ENCODE measurements at places on chromosomes 1 and 21. TPM values are rescaled to one million over a fixed set of nuclear protein-coding genes. Genes with fewer than 3 reads are reported as not detected.

DNA sequence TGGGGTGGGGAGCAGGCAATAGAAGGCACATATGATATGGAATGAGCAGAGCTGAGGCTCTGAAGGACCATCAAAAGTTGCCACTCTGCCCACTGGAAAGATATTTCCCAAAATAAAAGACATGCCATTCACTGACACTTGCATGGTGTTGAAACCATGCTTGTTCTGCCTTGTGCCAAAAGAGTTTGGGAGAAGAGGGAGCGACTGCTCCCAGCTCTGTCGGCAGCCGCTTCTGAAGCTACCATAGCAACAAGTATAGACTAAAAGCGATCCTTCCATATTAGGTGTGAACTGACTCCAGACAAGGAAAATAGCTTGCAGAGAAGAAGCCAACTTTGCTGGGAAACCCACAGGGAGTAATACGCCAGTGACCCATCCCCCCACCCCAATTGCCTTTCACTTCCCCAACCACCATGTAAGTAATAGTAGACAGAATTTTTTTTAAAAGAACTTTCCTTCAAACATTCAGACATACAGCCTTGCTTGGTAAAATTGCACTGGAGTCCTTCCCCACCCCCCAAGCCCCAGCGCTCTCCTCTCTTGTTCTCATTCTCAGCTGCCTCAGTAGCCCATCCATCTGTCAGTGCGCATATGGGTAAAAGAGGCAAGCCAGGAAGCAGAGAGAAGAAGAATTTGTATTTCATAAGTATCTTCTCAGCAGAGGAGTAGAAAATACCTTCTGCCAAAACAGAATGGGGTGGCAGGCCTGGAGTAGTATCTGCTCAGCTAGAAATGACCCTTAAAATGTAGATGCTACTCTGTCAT, 263.7 kb downstream of the OMA1 start:
- no peak for DNase-seq
- H3K27ac ChIP-seq, result no peak overlapping the region
- H3K4me1 ChIP-seq, result no peaks in the 10 kb centered on the region
- no peaks in the 10 kb centered on the region for H3K36me3 ChIP-seq

DNA sequence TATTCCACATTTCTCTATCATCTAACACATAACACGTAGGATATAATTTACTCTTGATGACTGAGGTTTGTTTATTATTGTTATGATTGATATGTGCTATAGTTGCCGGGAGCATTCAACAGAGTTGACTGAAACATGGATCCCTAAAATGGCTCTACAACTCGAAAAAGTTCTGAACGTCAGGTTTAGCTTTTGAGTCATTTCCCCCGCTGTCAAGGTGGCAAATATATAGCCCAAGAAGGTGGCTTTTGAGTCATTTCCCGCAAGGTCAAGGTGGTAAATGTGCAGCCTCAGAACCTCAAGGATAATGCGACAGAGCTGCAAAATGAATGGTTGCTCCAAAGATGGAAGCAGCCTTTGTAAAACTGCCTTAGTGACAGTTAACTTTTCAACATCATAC, 104.0 kb downstream of the NIBAN1 start:
- H3K4me1 ChIP-seq, result peaks cover 33% of the 10 kb centered on the region
- no peak for DNase-seq
- H3K4me3 ChIP-seq, result no peak overlapping the region
- H3K27me3 ChIP-seq, result no peaks in the 10 kb centered on the region

DNA sequence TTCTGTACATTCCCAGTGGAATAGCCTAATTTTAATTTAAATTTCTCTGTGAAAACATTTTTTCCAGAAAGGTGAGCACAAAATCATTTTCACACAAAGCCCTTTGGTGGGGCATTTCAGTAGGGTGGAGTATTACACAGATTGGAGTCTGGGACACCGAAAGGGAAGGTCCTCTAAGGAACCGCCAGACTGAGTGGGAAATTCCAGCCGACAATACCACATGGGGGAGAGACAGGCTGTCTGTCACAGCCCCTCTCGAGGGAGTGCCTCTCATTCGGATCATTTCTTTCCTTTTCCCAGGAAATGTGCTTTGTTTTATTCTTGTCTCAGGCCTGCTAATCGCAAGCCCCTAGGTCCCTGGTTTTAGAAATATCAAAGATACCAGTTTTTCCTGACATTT, 150.6 kb upstream of the HOOK1 start:
- H3K36me3 ChIP-seq, result no peaks in the 10 kb centered on the region
- DNase-seq, result no peak
- H3K4me3 ChIP-seq, result no peak overlapping the region
- no peaks in the 10 kb centered on the region for H3K4me1 ChIP-seq

DNA sequence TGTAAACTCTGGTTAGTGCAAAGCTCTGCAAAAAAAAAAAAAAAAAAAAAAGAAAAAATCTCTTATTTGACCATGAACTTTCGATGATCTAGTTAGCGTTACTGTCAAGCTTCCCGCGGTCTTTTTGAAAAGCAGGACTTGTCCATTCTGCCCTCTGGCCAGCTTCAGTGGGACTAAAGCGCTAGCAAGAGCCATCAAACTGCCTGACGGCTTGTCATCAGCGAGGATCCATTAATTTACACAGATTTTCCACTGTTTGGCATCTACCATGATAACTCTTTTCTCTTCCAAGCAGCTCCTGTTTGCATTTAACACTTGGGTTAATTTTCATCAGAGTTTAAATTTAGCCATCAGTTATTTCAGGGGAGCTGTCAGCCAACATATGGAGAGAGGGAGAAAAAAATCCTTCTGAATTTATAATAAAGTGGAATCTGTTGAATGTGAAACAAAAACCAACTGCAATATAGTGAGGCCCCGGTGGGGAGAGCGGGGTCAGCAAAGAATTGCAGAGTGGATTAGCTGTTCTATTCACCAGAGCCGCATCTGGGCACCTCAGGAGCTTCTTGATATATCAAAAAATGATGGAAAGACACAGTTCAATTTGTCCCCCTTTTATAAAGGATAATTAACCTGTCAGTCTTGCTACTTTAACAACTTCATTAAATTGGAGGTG, 298.2 kb downstream of the SPATA17 start:
- DNase-seq, result no peak
- H3K4me3 ChIP-seq, result no peak overlapping the region
- H3K27ac ChIP-seq, result no peak overlapping the region
- H3K27me3 ChIP-seq, result no peaks in the 10 kb centered on the region

DENND2C gene
- total RNA-seq, result 0.78 TPM
